Mucosa of gallbladder (tissue), 1 donor: ENCODE measurements at places on chromosomes 3 and 15. TPM values are rescaled to one million over a fixed set of nuclear protein-coding genes. Genes with fewer than 3 reads are reported as not detected.

The NOX5 gene
- 0.26 TPM for total RNA-seq

The NIPA2 gene
- 52.6 TPM for total RNA-seq

The PARL gene
- total RNA-seq = 33.6 TPM

The PRTG gene
- total RNA-seq = 1.4 TPM

The CD86 gene
- 10.5 TPM for total RNA-seq
